ENCODE measurements at places on chromosomes 7 and 10.

DNA sequence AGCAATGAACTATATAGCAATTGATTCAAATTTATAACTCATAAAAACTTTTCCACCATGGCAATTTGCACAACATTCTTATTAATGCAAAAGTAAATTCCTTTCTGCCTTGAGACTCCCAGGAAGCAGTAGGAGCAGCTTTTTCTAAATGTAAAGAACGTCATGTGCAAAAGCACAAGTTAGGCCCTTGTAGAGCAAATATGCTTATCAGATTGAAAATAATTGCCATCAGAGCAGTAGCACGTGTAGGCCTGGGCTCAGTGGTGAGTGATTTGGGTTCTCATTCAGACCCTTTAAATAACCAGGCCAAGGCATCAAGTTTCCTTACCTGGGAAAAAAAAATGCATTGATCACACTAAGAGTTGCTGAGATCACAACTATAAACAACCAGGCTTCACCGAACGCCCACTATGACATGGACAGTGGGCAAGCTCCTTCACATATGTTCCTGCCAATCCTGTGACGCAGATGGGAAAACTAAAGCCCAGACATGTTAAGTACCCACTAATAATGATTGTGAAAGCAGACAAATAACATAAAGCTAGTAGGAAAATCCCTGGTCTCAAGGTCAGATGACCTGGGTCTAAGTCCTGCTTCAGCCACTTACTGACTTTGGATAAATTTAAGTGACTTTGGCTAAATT, 22.1 kb upstream of the SAR1A start:
- no peak for DNase-seq

DNA sequence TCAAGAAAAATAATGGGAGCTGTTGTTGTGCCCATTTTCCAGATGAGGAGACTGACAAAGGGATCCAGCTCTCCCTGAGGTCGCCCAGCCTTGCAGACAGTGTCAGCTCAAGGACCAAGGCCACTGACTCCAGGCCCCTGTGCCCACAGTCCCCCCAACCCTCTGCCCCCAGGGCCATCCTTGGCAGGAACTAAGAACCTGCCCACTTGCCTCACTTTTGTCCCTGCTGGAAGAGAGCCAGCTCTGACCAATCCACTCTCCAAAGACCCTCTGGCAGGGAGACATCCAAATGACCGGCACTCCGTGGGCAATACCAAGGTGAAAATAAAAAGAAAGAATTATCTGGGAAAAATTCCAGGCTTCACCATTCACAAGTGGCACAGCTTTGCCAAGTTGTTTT, 101.3 kb downstream of the TCERG1L start:
- DNase-seq: no peak

DNA sequence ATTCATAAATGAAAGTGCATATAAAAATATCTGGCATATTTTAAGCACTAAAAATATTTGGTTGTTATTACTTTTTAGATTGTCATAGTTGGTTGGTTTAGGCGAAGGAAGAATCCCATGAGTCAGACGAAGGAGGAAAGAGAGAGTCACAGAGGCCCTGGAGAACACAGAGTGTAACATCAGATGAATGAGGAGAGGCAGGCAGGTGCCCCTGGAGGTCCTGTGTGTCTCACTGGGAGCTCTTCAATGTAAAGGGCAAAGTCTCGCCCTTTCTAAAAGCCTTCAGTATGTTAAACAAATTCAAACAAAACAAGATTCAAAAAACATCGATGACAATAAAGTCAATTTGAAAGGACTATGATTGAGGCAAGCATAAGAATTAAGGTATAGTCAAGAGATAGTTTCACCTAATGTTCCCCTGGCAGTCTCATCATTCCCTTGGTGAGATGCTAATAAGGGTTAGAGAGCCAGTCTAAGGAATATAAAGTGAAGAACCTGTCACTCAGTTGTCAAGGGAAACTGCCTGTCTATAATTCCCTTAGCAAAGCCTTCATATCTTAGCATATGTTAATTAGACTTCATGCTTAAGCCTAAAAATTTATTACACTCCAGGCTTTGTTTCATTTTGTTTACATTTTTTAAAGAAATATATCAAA, 194.3 kb downstream of the TPK1 start:
- no peak for DNase-seq

DNA sequence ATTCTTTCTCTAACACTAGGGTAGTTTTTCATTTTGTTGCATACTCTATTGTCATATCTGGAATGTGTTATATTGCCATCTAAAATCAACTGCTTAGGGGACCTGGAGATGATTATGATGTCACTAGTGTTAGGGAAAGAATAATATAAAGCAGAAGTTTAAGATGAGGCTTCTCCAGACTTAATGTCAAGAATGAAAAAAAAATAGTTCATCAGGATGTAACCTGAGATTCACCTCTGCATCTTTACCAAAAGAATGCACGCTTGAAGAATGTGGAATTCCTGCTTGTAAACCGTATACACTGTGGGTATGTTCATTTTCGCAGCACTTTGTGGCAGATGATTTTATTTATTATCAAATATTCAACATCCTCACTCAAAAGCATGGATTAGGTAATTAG, 184.6 kb downstream of the ST7 start:
- DNase-seq: no peak

DNA sequence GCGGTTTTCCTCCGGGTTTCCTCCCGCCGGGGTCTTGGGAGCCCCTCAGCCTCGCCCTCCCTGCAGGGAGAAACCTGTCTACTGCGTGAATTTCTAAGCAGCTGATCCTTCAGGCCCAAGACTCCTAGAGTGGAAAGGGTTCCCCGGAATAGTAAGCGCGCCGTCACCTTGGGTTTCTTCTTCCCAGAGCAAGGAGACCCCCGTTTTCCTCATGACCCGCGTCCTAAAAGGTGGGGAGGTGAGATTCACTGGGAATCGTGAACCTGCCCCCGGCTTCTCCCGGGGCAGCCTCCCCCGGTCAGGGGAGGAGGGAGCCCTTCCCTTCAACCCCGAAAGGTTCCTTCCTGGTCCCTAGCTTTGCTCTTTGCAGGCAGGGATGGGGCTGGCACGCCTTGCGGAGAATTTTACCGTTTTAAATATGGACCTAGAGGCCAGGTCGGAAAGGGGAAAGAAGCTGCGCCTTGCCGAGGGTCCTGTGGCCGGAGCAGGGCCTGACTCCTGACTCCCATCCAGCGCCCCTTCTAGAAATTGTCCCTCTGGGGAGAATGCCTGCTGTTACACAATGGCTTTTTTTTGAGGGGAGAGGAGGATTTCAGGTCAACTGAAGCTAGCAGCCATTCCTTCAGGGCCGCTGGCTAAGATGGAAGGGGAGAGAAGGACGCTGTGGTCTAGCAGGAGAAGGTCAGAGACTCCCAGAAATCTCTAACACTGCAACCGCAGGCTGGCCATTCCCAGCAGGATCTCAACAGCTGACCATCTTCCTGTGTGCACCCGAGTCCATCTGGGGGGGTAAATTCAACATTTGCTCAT, 11.6 kb upstream of the MNX1 start:
- no peak for DNase-seq

- no peak for DNase-seq
Observed at GRCh38 chr10:6781133-6781770, 201.2 kb upstream of the PRKCQ start.

DNA sequence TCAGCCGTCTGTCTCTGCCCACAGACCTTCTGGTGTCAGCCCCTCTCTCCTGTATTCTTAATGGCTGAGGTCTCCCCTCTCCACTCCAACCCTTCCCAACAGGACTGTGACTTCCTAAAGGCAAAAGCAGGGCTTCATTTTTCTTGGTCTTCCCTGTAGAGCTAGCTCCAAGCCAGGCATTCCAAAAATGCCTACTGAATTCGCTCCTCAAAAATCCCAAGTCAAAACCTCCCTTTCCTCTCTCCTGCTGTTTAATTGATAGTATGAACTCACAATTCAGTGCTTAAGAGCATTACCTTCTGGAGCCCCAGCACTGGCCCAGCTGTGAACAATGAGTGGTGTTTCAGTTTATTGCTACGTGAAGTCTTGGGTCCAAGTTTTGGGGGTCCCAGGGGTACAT, 628.4 kb downstream of the PARD3 start:
- DNase-seq: no peak

GRCh38 chr7:22551768-22552513, 52.0 kb upstream of the STEAP1B start:
- DNase-seq: no peak

- no peak for DNase-seq
Observed at GRCh38 chr10:47332946-47333345, 10.7 kb downstream of the GDF2 start.

GRCh38 chr7:127536741-127537140, 48.7 kb downstream of the GCC1 start:
- no peak for DNase-seq

- peak; percentile 35 for DNase-seq
Observed at GRCh38 chr7:35313575-35313974, 59.7 kb upstream of the TBX20 start.

All from pons (tissue), 1 donor.